ENCODE measurements at places on chromosomes 4 and X. TPM values are rescaled to one million over a fixed set of nuclear protein-coding genes. Genes with fewer than 3 reads are reported as not detected.

- H3K36me3 ChIP-seq = peaks cover 1% of the 10 kb centered on the region
- H3K4me3 ChIP-seq = no peak overlapping the region
- no peaks in the 10 kb centered on the region for H3K4me1 ChIP-seq
- DNase-seq = no peak
- H3K27ac ChIP-seq = no peak overlapping the region
Measured at GRCh38 chr4:122873146-122873545, 46.5 kb downstream of the FGF2 start.

- H3K36me3 ChIP-seq = no peaks in the 10 kb centered on the region
- no peak for DNase-seq
- H3K27ac ChIP-seq = no peak overlapping the region
- H3K4me1 ChIP-seq = no peaks in the 10 kb centered on the region
- H3K27me3 ChIP-seq = peaks cover 4% of the 10 kb centered on the region
Measured at GRCh38 chr4:151048913-151049312, 33.8 kb upstream of the LRBA start.

Gene RGN
- total RNA-seq = 2.7 TPM

Gene CNGA1
- not detected for total RNA-seq

Gene UGT2B15
- not detected for total RNA-seq

Gene LINC00632
- 89.8 TPM for total RNA-seq
